Large intestine (tissue), 12 donors: ENCODE measurements at places on chromosomes 13 and 19.
A peak's percentile ranks its signal among the peaks of the same experiment; 100 is the strongest.

DNA sequence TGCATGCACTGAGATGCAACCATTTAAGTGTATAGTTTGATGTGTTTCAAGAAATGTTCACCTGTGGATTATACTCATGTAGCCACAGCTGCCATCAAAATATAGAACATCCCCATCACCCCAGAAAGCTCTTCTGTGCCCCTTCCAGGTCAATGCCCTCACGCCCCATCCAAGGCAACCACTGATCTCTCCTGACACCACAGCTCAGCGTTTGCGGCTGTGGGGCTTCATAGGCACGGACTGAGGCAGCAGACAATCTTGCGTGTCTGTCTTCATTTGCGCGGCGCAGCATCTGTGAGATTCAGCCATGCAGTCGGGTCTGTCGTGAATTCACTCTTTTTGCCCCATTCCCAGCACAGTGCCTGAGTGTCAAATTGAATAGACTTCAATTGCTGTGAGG, 153.8 kb upstream of the UQCRFS1 start:
- no peaks in the 10 kb centered on the region for H3K4me1 ChIP-seq
- peaks cover 6% of the 10 kb centered on the region for H3K27me3 ChIP-seq
- no peak overlapping the region for H3K27ac ChIP-seq
- H3K4me3 ChIP-seq = no peak overlapping the region

DNA sequence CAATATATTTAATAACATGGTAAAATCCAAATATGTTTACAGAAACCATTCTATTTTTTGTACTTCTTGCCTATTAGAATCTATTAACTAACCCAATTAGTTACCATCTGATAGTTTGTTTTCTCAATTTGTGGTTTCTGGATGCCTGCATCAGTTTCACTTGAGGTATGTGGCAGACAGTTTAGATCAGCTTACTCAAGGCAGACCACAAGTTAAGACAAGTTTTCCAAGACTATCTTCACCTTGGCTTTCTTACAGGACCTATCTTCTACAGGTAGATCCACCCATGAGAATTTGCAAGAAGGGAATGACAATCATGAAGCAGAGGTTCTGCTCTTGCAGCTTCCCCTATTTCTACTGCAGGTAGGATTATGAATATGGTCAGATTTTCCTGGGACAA, 458.6 kb downstream of the DACH1 start:
- DNase-seq = no peak
- no peak overlapping the region for H3K4me3 ChIP-seq
- H3K27me3 ChIP-seq = no peaks in the 10 kb centered on the region
- H3K27ac ChIP-seq = no peak overlapping the region
- H3K4me1 ChIP-seq = no peaks in the 10 kb centered on the region
- no peaks in the 10 kb centered on the region for H3K36me3 ChIP-seq

- no peak overlapping the region for H3K4me3 ChIP-seq
- H3K27me3 ChIP-seq = no peaks in the 10 kb centered on the region
- peaks cover 10% of the 10 kb centered on the region for H3K4me1 ChIP-seq
- peak; percentile 44 for DNase-seq
- no peaks in the 10 kb centered on the region for H3K36me3 ChIP-seq
Observed at GRCh38 chr13:73039201-73040108, 19.4 kb upstream of the KLF5 start.

GRCh38 chr19:38878575-38879399, 712 bp upstream of the RINL start:
- peak overlapping the region; percentile 42 for H3K4me3 ChIP-seq
- peaks cover 12% of the 10 kb centered on the region for H3K36me3 ChIP-seq
- H3K27ac ChIP-seq = peak overlapping the region; percentile 95

GRCh38 chr19:2631213-2631821, 71.2 kb downstream of the GNG7 start:
- H3K4me3 ChIP-seq = no peak overlapping the region
- DNase-seq = no peak
- H3K4me1 ChIP-seq = peaks cover 2% of the 10 kb centered on the region
- H3K27ac ChIP-seq = no peak overlapping the region
- H3K27me3 ChIP-seq = peaks cover 13% of the 10 kb centered on the region
- H3K36me3 ChIP-seq = no peaks in the 10 kb centered on the region
